ENCODE measurements at places on chromosomes 3 and 15.

- no peak for DNase-seq
Measured at GRCh38 chr3:80898211-80898610, 863.2 kb downstream of the GBE1 start.

GRCh38 chr15:44554934-44555723 is 18.2 kb downstream of the EIF3J start:
- DNase-seq, result no peak

DNA sequence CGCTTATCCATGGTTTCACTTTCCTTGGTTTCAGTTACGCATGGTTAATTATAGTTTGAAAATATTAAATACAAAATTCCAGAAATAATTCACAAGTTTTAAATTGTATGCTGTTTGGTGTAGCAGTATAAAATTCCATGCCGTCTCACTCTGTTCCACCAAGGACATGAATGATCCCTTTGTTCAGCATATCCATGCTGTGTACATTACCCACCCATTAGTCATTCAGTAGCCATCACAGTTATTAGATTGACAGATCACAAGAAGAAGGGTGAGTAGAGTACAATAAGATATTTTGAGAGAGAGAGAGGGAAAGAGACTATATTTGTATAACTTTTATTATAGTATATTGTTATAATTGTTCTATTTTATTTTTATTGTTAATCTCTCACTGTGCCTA is 535.5 kb downstream of the SQOR start:
- no peak for DNase-seq

- no peak for DNase-seq
Measured at GRCh38 chr3:133490468-133491351, 82.8 kb upstream of the CDV3 start.

DNA sequence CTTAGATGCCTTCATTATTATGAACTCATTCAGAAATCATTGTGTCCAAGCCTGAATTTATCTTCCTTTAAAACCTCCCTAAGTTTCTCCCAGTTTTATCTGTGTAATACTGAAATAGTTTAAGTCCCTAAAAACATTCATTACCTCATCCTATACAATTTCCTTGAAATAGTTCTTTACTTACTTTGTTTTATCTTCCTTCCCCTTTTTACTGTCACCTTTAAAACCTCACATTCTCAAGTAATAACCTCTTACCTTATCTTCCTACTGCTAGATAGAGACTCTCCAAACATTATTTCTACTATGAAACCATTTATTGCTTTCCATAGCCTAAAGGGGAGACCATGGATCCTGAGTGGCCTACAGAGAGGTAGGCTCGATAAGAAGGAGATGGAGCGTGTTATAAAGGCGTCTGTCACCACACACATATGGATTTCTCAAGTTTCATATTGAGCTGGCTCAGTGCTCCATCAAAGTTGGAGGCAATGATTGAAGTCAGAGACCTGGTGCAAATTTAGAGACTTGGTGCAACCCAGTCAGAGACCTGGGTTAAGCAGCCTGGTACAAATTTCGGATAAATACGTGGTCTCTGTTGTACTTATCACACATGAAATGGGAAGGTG is 140.4 kb downstream of the NFKBIZ start:
- no peak for DNase-seq

Data from nephron progenitor cell (in vitro differentiated cells).